ENCODE measurements at places on chromosomes 13 and 19. TPM values are rescaled to one million over a fixed set of nuclear protein-coding genes. Genes with fewer than 3 reads are reported as not detected.

GRCh38 chr13:74372511-74372910, 238.3 kb upstream of the KLF12 start:
- no peak for DNase-seq

DNA sequence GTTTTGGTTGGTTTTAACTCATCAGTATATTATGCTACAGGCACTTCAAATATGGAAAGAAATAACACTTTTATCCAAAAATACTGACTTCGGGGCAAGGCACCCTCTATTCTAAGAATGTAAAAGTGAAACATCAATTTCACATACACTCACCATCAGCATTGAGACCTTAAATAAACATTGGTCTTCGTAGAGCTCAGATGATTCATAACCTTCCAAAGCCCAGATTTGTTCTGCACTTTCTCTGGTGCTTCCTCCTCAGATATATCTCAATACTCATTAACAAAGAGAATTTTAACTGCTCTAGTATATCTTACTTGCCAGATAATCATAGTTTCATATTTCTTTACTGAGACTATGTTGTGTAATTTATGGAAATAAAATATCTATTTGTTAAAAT, 794.3 kb downstream of the LIG4 start:
- no peak for DNase-seq

GRCh38 chr19:5738423-5738822, 18.0 kb downstream of the CATSPERD start:
- DNase-seq, result no peak

DNA sequence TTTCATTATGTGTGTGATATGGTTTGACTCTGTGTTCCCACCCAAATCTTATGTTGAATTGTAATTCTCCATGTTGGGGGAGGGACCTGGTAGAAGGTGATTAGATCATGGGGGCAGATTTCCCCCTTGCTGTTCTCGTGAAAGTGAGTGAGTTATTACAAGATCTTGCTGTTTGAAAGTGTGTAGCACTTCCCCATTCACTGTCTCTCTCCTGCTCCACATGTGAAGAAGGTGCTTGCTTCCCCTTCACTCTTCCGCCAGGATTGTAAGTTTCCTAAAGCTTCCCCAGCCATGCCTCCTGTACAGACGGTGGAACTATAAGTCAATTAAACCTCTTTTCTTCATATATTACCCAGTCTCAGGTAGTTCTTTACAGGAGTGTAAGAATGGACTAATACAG, 54.3 kb upstream of the SERTM1 start:
- no peak for DNase-seq

DNA sequence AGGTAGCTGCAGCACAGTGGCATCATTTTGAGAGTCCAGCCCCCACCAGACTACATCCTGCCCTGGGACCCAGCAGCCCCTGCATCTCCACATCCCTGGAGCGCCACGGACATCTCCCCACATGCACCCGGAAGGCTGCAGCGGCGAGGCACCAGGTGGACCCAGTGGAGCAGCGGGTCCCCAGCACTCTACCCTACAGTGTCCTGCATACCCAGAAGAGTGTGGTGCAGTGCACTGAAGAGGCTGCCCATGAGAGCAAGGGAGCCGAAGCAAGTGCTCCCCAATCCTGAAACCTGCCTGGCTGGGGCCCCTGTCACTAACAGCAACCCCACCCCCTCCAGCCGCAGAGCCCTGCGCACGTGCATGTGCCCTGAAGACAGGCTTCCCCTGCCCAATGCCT, 21.3 kb upstream of the SLC7A9 start:
- no peak for DNase-seq

GRCh38 chr13:78826936-78827335, 168.0 kb upstream of the OBI1 start:
- DNase-seq, result no peak

GRCh38 chr19:35043906-35044305, 2.4 kb downstream of the HPN start:
- no peak for DNase-seq

DNA sequence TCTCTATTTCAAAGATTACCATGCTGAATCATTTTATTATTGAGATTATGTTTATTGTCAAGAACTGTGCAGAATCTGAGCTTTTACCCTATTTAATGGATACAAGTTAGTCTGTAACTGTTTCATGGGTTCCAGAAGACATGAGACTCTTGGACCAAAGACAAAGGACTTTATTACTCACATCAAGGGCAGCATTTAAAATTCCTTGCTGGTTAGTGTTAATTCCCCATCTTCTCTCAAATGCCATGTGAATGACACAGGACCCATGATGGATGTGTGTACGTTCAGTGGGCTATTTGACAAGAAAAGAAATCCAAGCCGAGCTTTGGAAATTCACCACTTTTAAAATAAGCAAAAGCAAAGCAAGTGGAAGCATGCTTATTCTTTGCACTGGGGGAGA, 139.9 kb downstream of the PCDH20 start:
- no peak for DNase-seq

DNA sequence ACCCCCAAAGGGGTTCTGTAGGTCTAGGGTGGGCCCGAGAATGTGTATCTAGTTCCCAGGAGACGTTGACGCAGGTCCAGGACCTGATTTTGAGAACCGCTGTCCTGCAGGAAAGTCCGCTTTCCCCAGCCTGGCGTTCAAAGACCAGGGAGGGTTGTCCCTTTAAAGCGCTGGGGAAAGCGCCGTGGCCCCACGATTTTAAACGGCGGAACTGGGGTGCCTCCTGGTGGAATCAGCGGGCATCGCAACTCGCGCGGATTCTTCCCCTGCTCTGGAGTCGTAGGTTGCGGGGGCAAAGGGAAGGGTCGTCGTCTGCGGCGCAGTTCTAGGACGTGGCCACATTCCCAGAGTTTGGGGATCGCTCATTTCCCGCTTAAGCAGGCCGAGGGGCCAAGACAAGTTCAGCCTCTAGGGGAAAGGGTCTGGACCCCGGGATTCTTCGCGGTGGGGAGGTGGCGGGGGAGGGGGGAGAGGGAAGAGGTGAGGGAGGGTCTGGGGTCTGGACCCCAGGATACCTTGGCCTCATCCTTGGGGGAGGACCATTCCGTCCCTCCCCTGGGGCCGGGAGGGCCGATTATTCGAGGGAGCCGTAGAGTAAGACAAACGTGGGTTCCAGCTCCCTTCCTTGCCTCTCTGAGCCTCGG, 7.7 kb downstream of the PNMA8B start:
- DNase-seq, result peak; percentile 72

DNA sequence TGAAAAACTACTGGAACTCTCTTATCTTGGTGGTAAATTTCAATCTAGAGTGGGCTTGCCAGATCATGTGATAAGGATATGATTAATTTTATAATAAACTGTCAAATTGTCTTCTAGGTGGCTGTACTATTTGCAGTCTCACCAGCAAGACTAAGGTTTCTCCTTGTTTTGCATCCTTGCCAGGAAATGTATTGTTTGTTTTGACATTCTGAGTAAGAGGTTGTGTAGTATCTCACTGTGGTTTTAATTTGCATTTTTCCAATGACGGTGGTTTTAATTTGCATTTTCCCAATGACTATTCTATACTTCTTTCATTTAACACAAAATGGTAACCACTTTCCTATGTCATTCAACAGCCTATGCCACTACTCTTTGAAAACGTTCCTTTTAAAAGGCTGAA, 2.0 kb downstream of the CAB39L start:
- DNase-seq, result no peak

- no peak for DNase-seq
Observed at GRCh38 chr19:16400911-16401591, 70.7 kb downstream of the EPS15L1 start.

GRCh38 chr19:53088091-53088490, 15.1 kb downstream of the ZNF160 start:
- no peak for DNase-seq

- peak; percentile 97 for DNase-seq
Observed at GRCh38 chr19:18192673-18193387, at the start of gene MPV17L2. Gene MPV17L2 (plus strand): TSS chr19:18193218. CDS start chr19:18193282, 64 bp downstream.

- no peak for DNase-seq
Observed at GRCh38 chr19:764301-764700, 13.4 kb downstream of the MISP start.

GRCh38 chr19:2227415-2228156, 8.5 kb downstream of the PLEKHJ1 start:
- DNase-seq, result no peak

- no peak for DNase-seq
Observed at GRCh38 chr13:34435338-34435737, 506.7 kb upstream of the NBEA start.

GRCh38 chr19:49643466-49643865, 1.5 kb downstream of the SCAF1 start:
- no peak for DNase-seq

DNA sequence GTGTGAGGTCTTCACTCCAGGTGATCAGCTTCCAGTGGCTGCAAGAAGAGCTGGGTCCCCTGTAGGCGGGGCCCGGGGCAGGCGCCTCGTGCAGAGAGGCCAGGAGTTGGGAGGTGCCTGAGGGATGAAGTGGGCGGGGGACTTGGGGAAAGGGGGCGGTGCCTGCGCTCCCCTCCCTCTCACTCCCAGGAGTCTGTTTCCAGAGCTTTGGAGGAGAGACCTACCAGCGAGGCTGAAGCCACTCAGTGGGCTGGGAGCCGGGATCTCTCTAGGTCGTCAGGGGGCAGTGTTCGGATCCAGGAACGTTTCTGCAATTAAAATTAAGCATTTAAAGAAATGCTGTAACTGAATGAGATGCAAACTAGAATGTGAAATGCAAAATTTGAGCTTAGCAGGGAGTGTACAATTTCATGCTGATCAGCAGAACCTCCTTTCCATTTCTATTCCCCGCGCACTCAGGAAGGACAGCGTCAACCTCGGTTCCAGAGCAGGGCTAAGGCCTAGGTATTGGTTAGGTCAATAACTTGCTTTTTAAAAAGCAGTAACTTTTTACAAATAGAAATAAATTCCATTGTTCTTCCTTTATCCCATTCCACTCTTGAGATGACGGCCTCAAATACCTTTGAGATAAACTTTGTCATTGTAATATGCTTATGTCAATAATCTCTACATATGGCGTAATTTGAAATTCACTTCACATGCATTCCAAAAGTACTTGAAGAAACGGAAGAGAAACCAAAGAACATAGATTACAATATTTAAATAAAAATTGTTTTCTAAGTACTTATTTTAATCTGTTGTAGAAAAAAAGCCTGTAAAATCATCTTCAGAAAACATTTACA, 11.6 kb downstream of the ZNF160 start:
- no peak for DNase-seq

DNA sequence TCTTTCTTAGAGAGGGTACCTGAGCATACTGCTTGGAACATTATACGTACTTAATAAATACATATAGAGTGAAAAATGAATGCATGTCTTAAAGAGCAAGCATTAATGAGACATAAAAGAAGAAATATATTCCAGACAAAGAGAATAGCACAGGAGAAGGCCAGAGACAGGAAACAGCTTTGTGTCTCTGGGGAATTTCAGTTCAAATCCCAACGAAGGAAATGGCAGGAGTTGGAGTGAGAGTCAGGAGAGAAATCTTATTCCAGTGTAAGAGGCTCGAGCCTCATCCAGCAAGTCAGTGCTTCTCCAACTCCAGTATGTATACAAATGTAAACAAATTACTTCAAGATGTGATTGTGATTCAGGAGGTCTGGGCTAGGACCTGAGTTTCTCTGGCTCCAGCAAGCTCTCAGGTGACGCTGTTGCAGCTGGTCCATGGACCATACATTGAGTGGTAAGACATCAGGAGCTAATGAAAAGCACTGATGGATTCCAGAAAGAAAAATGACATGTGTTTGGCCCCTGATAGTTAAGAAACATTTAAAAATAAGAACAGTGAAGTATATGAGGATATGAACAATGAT, 108.2 kb downstream of the RAP2A start:
- DNase-seq, result no peak

- no peak for DNase-seq
Observed at GRCh38 chr13:105643966-105644365, 891.5 kb downstream of the EFNB2 start.

GRCh38 chr13:46615888-46616531, 63.0 kb downstream of the LRCH1 start:
- no peak for DNase-seq

- no peak for DNase-seq
Observed at GRCh38 chr13:26185720-26186117, 36.4 kb downstream of the RNF6 start.

GRCh38 chr13:72651144-72651543, 76.3 kb downstream of the MZT1 start:
- DNase-seq, result no peak

GRCh38 chr19:49837009-49837310, 14.0 kb upstream of the PTOV1 start:
- no peak for DNase-seq

DNA sequence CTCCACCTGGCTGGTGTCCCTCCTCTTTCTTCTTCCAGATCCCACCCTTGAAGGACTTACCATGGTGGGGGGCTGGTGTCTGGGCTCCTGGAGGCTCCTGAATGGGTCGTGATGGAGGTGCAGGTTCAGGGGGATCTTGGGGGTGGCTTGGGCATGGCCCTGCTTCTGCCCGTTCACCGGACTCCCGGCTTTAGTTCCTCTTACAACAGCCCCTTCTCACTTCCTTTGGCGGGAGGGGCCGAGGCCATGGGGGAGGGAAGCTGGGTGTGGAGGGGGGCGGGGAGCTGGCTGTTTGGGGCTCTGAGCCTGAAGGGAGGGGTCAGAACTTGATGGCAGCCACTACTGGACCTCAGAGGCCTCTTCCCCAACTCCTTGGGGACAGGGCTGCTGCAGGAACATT, at the start of gene MYO1F:
Gene MYO1F (minus strand): TSS at position 196 of the 400 bp plus-strand sequence. CDS start 133 bp downstream, at position 63.
- no peak for DNase-seq

DNA sequence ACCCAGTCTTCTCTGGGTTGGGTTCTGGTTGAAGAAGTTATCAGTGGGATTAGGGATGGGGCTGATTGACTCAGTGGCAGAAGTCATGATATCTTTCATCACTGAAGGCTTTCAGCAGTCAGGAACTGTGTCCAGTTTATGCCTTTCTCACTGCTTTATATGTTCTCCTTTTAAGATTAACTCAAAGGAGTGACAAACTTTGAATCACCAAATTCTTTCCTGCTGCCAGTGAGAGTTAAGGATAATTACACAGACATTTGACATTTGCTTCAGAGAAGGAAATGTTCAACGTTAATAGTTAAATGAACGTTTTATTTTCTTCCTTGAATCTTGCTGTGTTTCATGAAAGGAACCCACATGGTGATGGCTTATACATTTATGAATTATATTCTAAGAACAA, 41.0 kb upstream of the CNMD start:
- no peak for DNase-seq

- no peak for DNase-seq
Observed at GRCh38 chr19:2542341-2543069, 66.6 kb downstream of the GADD45B start.

- no peak for DNase-seq
Observed at GRCh38 chr13:101181076-101181685, 235.1 kb downstream of the NALCN start.

DNA sequence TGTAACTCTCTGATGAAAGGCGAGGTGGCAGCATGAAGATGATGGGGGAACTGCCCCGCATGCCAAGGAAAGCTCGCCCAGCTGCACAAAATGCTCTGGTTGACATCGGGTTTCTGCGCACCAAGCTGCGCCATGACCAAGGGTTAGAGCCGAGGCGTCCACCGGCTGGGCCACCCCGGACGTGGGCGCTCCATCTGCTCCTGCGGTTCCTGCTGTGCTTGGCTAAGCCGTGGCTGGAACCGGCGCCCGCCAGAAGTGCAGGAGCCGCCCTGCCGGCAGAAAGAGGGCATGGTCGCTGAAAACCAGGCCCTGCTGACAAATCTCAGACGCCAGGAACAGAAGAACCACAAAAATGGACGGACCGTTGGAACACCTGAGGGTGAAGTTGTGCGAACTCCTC, 57.9 kb downstream of the ZNF100 start:
- DNase-seq, result no peak

The LRG1 gene
- 6.9 TPM for total RNA-seq

The LIN37 gene
- total RNA-seq, result 11.3 TPM

The ZNF766 gene
- total RNA-seq, result 21.8 TPM

The ODAD3 gene
- not detected for total RNA-seq

The BAX gene
- total RNA-seq, result 26.4 TPM

The DKKL1 gene
- total RNA-seq, result not detected

The ATP4A gene
- not detected for total RNA-seq

The AMH gene
- 0.72 TPM for total RNA-seq

The MATK gene
- total RNA-seq, result 3.8 TPM
